Stimulated activated CD4-positive, alpha-beta T cell treated with anti-CD3 and anti-CD28 coated beads, TNF-alpha, amount 100 ng/mL, for 1 hour (primary cell): ENCODE measurements at places on chromosomes 16 and 17.

DNA sequence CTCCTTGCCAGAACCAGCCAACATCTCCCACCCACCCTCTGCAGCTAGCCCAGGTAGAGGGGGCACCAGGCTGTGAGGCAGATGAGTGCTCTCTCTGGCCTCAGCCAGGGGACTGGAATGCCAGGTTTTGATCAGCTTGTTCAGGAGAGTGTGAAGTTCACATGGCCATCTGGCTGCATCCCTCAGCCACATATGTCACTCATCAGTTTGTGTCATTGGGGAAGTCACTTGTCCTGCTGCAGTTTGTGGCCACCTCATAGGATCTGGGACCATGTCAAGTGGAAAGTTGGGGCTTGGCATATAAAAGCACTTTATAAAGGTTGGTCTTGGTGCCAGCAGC is 147.6 kb downstream of the SOCS1 start:
- no peak for DNase-seq

DNA sequence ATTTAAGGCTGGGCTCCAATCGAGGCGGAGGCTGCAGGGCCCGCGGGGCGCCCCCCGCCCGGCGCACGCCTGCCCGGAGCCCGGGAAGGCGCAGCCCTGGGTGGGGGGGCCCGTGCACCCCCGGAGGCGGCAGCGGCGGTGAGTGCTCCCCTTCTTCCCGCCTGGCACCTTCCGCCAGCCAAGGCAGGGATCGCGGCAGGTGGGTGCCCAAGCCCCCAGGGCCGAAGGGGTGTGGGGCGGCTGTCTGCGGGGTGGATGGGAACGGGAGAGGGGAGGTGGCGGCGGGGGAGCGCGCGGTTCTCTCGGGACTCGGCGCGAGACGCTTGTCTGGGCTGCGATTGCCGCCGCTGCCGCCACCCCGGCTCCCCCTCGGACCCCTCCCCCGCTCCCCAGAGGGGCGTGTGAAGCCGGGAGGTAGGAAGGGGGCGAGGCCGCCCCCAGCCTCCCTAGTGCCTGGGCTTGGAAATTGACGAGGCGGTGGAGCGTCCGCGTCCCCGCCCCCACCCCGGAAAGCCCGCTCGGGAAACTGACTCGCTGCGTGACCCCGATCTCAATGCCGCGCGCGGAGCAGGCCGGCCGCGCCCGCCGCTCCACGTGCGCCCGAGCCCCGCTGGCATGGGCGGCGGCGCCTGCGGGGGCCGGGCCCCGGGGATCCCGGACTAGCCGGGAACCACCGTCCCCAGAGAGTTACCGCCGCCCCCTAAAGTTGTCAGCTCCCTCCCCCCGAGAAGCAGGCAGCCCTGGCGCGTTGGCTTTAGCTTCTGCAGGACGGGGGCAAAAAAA is 231.5 kb downstream of the MRTFB start:
- DNase-seq: no peak

GRCh38 chr17:45813048-45813725 is 29.1 kb downstream of the CRHR1 start:
- no peak for DNase-seq

DNA sequence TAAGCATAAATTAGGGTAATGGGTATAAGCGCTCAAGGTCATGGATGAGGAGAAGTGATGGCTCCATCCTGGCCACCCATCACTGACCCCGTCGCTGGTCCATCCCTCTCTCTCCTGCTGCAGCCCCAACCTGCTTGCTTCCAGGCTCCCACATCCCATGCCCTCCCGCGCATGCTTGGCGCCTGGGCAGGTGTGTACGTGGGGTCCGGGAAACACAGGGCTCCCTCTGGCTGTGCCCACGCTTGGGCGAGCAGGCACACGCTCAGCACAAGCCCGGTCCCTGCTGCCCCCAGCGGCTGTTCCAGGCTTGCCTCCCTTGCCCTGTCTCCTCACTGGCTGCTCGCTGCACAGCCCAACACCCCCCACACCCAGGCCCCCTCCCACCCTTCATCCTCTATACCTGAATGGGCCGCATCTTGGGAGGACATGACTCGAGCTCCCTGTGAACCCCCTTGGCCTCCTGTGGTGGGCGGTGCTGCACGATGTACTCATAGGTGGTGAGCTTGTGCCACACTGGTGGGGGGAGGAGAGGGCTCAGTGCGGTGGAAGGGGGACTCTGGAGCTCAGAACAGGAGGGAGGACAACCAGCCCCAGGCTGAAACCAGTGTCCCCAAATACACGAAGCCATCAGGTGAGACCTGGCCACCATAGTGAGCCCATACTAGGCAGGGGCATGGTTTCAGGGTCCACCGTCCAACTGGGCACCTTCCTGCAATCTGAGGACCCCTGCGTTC is 4.7 kb upstream of the TPPP3 start:
- no peak for DNase-seq

DNA sequence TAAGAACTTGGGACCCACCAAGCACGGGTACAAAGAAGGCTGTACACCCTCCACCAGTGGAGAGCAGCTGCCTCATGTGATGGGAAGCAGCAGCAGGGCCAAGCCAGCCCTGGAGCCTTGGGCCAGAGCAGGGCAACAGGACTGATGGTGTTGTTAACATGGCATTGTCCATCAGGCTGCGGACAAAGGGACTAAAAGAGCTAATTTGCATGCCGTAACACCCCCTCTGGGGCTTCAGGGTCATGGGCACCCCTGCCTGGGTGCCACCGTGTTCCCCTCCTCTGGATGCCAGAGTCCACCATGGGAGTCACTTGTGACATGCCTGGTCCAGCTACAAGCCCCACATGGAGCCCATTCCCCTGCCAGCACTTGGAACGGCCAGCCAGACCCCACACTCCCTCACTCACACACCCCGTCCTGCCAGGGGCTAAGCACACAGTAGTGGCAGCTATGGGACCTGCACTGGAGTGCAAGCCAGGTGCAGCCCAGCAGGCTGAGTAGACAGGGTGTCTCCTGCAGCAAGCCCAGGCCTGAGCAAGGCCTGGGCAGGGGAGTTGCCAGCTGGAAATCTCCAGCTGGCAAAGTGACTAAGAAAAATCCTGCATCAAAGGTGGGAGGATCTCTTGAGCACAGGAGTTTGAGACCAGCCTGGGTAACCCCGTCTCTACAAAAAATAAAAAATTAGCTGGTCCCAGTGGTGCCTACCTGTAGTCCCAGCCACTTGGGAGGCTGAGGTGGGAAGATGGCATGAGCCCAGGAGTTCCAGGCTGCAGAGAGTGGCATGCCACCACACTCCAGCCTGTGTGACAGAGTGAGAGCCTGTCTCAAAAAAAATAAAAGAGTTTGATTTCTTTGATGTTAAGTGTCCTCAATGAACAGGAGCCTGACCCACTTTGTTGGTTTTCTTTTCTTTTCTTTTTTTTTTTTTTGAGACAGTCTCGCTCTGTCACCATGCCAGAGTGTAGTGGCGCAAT is 33.7 kb downstream of the NOL11 start:
- no peak for DNase-seq

DNA sequence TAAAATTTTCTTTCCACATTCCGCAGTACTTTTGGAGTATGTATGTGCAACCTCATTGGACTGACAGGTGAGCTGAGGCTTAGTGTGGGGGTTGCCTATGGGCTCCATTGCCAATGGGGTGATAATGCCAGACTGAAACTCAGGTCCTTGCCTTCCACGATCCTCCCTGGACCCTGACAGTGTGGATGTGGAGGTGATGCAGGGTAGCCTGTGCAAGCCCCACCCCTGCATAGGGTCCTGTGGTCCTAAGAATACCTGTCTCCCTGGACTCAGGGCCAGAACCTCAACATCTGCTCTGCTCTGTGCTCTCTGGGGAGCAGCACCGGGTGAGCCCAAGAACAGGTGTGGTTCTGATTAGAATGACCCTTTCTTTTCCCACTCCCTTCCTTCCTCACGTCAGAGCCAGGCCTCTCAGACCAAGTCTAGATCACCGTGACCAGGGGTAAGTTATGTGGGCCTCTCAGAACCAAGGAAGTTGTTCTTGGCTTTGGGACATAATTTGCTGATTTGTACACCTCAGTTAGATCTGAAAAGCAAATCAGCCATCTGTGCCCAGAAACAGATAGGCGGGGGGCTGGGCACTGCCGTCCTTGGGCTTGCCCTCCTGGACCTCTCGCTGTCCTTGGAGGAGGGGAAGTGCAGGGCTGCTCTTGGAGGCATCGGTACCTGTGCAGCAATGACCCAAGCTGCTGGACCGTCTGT is 8.4 kb upstream of the TNS4 start:
- DNase-seq: no peak

DNA sequence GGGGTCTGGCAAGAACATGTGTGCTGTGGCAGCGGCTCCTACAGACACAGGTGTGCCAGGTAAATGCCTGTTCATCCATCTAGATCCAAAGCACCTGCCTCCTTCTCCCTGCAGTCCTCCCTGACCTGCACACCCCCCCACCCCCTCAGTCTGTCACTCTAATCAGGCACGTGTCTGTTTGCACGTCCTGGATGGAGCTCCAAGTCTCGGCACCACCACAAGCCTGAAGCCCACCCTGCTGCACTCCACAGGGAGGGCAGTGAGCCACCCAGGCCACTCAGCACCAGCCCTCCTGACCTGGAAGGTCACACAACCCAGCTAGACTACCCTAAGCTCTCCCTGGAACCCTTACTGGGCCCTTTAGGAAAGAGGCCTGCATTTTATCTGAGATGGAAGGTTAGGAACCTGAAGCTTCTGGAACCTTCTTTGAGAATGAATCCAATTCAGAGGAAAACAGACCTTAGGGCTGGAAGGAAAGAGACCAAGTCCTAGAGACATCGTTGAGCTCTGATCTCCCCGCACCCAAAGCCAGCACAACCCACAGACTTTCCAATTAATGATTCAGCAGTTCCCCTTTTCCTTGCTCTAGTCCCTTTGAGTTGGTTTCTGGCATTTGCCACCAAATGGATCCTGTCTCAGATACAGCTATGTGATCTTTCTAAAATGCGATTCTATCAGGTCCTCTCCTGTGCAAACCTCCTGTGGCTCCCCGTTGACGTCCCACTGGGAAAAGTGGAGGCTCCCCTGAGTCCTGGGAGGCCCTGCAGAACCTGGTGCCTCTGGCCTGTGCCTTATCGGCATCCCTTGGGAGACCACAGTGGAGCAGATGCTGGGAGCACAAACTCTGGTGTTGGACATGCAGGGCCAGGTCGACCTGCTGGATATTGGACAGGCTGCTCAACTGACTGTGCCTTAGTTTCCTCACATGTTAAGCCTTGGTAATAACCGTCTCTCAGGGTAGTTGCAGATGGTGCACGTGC is 67.9 kb downstream of the PRMT7 start:
- no peak for DNase-seq

GRCh38 chr16:80914379-80915078 is 92.2 kb downstream of the CMC2 start:
- DNase-seq: no peak

- no peak for DNase-seq
Observed at GRCh38 chr16:78729687-78730086, 630.2 kb downstream of the WWOX start.

GRCh38 chr17:15350777-15351477 is 9.5 kb upstream of the TEKT3 start:
- no peak for DNase-seq

DNA sequence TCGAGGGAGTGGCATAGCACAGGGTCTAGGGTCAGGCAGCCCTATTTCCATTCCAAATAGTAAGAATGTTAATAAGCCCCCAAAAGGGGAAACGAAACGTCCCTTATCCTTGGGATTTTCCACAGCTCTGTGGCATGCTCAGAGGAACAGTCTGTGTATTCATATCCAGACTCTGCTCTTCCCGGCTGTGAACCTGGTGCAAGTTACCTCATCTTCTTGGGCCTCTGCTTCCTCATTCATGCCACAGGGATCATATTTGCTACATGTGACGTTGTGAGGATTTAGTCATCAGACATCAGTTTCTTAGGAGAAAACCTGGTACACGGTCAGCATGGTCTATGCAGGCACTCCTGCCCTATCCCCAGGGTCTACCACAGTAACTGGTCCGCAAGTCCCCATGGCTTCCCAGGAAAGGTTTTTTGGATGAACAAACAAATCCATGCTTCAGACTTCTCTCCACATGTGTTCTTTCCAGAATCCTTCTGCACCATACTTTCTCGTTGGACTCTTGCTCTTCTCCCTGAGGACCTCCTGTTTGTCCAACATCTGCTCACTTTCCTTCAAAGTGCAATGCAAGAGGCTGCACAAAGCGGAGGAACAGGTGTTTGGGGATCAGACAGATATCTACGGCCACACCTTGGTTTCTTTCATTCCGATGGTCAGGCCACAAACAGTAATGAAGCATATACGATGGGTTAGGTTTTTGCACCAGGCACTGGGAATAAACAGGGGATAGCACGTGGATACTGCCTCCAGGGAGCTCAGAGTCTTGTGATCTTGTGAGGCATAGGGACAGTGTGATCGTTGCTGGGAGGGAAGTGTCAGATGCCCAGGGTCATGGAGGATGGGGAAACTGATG is 17.7 kb downstream of the GLP2R start:
- no peak for DNase-seq

DNA sequence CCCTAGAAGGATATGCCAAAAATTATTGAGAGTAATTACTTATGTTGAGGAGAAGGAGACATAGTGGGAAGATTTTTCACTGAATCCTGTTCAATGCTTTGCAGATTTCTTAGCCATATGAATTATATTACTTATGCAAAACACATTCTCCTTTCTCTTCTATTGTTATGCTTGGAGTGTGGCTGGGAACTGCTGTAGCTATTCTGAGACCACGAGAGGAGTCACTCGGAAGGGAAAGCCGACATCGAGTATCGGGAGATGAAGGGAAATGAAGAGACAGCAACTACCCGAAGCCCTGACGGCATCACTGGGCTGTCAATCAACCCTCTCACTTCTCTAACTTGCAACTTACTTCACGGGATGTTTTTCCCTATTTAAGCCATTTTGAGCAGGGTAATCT is 39.6 kb downstream of the STX8 start:
- no peak for DNase-seq

GRCh38 chr16:24146518-24146917 is 109.6 kb upstream of the CACNG3 start:
- no peak for DNase-seq

DNA sequence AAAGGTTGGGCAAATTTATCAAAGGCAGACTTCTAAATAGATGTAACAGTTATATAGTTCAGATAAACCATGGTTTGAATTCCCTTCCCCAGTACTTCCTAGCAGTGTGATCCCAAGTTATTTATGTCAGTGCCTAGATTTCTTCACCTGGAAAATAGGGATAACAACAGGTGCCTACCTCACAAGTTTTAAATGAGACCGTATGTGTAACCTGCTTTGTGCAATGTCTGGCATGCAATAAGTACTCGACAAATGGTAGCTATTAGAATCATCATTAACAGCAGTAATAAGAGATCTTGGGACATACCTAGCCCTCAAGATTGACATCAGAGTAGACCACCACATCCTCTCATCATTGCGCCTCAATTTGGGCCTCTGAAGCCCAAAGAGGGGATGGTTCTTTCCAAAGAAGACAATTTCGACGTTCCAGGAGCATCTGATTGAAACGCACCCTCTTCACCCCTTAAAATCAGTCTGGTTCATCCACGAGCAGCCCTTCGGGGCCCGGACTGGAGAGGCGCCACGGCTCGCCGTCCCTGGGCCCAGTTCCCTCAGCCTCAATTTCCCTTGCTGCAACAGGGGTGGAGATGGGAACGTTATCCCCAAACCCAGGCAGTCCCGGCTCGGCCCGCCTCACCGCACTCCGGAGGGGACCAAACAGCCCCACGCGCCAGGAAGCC is 541 bp downstream of the ACACA start:
- no peak for DNase-seq
